ENCODE measurements at places on chromosomes 4 and X.

DNA sequence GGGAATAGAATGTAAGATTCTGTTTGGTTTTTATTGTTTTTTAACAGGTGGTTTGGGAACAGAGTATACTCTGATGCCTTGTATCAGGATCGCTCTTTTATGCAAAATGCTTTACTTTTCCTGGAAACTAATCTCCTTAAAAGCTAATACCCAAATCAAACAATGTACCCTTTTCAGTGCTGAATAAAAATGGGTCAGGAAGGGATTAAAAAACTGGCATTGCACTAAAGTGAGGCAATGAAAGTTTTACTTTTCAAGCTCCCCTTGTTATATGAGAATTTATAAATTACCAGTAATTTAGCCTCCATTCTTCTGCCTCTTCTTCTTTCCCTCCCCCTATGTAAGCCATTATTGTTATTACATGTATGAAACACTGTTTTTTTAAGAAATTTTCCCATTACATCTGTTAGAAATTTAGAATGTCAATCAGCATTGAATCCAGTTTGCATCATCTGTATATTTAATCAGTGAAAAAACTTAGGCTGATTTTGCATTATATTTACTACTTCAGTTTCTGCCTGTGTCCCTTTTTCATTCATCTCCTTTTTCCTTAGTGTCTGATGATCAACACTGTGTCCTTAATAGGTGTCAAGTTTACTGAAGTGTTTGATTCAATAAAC is 89.7 kb upstream of the NPNT start:
- DNase-seq: no peak

GRCh38 chr4:89657931-89658700 is 178.8 kb downstream of the SNCA start:
- DNase-seq: no peak

DNA sequence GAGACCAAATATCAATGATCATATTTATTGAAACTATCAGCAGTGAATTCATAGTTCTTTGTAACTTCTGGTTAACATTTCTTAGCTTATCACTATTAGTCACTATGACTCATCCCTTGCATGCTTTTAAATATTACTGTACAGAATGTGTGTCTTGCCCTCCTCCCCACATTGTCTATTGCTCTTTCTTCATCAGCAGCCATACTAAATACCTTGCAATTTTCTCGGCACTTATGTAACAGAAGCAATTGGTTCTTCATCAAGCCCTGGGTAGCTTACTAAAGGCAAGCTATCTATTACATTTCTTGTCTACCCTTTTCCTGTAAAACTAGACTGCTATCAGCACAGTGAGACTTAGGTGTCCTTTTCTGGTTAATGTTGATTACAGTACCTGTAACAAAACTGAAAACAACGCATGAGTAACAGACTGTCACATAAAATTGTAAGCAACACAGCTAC is 8.2 kb downstream of the KLHL4 start:
- DNase-seq: no peak

GRCh38 chrX:1521459-1521956 is 15.5 kb downstream of the P2RY8 start:
- DNase-seq: no peak

GRCh38 chr4:2792711-2793585 is at the start of gene SH3BP2:
TSS of gene SH3BP2 (plus strand) at chr4:2793085. CDS start at chr4:2820618, 27,533 bp downstream.
- no peak for DNase-seq

DNA sequence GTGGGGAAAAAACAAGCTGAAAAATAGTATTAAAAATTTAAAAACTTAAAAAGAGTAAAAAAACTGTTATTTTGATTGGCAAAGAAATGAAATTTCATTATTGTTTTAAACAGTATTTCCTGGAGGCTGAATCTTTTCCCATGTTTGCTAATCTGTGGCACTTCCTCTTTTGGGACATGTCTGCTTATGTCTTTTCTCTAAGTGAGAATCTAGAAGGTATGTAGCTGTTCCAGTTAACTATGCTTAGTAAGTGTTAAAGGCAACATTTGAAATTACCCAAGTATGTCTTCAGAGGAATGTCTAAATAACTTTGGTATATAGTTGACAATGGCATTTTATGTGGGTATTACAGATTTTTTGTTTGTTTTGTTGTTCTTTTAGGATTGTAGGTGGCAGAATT is 81.6 kb upstream of the TBC1D9 start:
- no peak for DNase-seq

DNA sequence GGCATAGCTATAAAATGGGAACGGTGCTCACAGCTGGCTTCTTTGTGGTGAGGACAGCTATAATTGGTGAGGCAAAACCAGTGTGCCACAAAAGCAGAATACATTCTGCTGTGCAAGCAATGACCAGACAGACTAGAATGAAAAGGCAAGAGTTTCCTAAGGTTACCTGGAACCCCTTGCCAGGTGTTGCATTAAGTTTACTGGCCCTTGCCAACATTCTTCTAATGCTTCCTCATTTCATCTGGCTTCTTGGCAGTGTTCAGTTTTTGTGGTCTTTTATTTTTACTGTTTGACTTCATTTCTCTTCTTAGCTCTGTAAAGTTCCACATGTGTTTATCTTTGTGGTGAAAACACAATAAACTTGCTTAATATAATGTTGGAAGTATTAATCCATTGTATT is 131.4 kb downstream of the PTTG2 start:
- no peak for DNase-seq

GRCh38 chr4:30723201-30723955 is 3.2 kb downstream of the PCDH7 start:
- DNase-seq: no peak
